ENCODE measurements at places on chromosomes 1 and 21.
A peak's percentile ranks its signal among the peaks of the same experiment; 100 is the strongest.

DNA sequence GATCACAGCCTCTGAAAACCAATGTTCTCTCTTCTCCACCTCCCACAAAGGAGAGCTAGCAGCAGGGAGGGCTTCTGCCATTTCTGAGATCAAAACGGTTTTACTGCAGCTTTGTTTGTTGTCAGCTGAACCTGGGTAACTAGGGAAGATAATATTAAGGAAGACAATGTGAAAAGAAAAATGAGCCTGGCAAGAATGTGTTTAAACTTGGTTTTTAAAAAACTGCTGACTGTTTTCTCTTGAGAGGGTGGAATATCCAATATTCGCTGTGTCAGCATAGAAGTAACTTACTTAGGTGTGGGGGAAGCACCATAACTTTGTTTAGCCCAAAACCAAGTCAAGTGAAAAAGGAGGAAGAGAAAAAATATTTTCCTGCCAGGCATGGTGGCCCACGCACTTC lies 35.8 kb upstream of the TDRD10 start:
- DNase-seq, result no peak

DNA sequence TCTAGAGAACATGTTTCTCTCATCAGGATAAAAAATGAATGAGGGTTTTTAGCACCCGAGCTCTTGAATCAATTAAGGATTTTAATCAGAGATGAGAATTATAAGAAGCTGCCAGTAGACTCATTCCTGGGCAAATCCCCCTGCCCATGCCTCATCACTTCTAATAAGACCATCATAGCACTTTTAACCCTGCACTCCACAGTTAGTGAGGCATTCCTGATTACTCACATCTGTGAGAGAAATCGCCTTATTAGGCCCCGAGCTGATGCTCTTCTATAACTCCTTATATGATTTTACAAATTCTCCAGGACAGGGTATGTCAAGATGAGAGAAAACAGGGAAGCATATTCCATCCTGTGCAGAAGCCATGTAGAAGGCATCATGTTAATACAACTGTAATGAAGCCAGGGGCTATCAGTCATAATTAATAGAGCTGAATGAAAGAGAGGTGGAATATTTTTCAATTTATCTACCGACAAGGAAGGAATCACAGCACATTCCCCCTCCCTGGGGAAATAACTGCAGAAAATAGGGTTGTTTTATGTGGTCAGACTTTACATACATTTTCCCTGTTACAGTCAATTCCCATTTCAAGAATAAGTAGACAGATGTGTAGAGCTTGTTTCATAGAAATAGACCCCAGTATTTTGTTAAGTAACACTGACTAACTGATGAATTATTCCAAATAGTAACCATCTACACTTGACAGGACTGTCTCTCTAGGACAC lies 272.7 kb downstream of the HHIPL2 start:
- DNase-seq, result no peak

GRCh38 chr1:180839547-180839946 lies 73.2 kb upstream of the KIAA1614 start:
- no peak for DNase-seq

- no peak for DNase-seq
Measured at GRCh38 chr1:115129071-115129640, 39.9 kb upstream of the TSPAN2 start.

DNA sequence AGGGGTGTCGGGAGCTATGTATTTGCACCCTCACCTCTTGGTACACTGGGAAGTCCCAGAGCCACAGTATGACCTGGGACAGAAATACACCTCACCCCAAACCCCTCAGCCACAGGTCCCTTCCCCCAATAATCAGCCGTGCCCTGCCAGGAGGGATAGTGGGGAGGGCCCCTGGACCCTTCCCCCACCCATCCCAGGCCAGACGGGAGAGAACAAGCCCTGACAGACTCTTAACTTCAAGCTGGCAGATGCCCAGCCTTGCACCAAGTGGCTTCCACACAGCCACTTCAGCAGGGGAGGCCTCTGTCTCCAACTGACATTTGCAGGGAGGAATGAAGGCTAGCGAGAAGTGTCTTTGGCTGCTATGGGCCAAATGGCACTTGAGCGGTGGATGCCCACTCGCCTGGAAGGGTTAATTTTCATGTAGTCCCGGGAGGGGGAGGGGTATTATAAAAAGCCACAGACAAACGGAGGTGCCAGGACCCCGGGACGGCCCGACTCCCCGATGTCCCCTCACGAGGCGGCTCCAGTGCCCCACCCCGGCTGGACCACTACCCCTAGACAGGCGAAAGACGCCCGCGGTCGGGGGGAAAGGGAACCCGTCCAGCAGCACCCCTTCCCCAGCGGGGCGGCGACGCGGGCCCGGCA lies 495 bp downstream of the SYNC start:
- no peak for DNase-seq

DNA sequence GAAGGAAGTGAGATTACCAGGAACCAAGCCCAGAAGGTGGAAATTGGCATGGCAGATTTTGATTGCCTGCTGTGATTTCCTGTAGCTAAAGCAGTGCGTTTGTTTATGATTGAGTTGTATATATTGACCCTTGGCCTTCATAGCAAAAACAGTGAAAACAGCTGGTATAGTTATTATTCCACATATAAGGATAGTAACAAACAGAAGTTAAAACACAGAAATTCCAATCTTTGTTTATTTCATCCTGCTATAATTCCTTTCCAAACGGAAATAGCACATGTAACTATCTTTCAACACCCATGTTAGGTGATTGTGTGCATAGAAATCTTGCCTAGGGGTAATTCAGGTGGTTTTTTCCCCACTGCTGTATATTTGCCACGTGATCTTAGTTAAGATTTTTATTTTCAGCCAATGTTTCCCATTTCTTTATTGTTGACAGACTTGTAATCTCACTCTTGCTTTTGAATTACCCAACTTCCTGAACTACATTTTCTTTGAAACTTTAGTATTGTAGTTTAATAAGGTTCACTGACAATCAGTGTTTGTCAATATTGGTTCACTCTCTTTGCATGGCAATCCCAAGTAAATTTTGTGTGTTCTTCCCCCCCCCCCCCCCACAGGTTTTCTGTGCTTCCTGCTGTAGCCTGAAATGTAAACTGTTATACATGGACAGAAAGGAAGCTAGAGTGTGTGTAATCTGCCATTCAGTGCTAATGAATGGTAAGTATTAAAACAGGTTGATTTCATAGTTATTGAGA lies 102.7 kb downstream of the CC2D1B start:
- no peak for DNase-seq

DNA sequence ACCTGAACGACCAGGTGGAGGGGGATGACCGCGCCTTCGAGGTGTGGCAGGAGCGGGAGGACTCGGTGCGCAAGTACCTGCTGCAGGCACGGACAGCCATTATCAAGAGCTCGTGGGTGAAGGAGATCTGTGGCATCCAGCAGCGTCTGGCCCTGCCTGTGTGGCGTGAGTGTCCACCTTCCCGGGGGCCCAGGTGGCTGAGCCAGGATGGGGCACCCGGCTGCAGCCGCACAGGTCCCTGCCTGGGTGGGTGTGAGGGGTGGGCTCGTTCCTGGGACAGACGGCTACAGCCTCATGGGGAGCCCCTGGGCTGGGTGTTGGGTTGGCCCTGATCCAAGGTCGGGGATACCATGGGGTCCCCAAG lies 65.2 kb downstream of the TRIM11 start:
- no peak for DNase-seq

DNA sequence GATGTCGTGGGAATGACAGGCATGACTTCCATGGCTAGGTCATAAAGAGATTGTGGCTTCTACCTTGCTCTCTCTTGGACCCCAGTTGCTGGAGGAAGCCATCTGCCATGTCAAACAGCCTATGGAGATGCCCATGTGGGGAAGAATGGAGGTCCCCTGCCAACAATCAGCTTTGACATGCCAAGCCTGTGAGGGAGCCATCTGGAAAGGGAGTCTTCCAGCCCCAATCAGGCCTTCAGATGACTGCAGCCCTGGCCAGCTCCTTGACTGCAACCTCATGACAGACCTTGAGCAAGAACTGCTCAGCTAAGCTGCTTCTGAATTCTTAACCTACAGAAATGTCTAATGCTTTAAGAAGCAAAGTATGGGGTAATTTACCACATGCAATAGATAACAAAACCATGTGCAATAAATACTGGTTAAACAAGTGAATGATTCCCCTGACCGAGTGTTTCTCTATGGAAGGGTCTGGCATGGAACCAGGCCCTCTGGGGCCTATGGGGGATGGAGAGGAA lies 187.1 kb downstream of the HIVEP3 start:
- DNase-seq, result no peak

GRCh38 chr21:34675871-34676270 lies 7.1 kb downstream of the CLIC6 start:
- DNase-seq, result no peak

GRCh38 chr1:18179009-18179408 lies 71.4 kb downstream of the IGSF21 start:
- no peak for DNase-seq

GRCh38 chr1:52629325-52629643 lies 3.7 kb upstream of the SHISAL2A start:
- no peak for DNase-seq

DNA sequence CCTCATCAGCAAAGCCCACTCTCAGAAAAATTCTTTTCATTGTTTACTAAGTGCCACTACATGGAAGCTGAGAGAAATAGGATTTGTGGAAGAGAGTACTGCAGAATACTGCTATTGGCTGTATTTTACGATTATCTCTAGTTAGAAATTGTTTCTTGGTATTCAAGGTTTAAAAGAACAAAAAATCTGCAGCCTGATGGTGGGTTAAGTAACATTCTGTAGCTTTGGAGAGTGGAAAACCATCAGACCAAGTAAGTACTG lies 27.3 kb downstream of the PTTG1IP start:
- DNase-seq, result no peak

GRCh38 chr1:240338837-240339236 lies 247.2 kb downstream of the FMN2 start:
- DNase-seq, result no peak

DNA sequence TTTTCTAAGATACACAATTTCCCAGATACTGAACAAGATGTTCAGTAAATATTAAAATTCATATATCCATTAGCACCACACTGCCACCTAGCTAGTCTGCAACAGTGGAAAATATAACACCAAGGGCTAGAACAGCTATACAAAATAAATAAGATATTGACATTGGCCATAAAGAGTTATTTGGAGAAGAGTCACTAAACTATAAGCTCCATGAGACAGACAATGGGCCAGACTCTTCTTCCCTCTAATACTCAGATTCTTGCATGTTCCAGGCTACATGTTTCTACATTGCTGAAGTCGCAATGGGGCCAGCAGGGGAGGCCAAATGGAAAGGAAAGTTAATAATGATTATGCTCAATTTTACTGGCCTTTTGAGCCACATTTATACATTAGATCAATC lies 21.5 kb downstream of the SPATA6 start:
- DNase-seq, result no peak

- DNase-seq, result no peak
Measured at GRCh38 chr1:207280706-207281105, 40.8 kb upstream of the CD55 start.

DNA sequence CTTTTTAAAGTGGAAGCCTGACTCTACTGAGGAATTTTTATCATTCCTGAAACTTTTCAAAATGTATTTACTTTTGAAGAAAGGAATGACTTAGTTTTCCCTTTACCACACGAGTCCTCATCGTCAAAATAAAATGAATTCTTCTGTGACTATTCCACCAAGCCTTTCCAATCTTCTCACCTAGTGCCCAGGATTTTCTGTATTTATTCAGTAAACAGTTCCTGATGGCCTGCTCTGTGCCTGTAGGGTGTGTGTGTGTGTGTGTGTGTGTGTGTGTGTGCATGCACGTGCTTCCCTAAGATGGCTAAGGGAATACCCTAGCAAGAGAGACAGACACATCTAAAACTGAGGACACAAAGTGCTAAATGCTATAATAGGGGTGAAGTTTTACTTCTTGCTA lies 395.0 kb upstream of the USP24 start:
- no peak for DNase-seq

DNA sequence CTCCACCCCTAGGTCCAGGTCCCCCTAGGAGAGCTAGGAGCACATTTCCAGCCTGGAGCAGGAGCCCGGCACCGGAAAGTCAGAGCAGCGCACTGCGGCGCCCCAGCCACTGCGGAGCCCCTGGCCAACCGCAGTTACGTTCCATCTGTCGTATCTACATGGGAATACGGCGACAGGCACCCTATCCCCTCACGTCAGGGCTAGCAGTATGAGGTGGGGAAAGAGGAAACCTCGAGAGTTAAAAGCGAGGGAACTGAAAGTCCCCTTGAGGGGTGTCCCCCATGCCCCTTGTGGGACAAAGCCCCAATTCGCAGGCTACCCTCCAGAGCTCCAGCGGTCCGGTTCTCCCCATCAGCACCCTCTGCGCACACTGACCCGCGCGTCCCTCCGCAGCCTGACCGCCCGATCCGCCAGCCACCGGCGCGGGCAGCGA lies 995 bp downstream of the COLGALT2 start:
- DNase-seq, result peak; percentile 12

GRCh38 chr21:46322351-46323226 lies 1.1 kb downstream of the C21orf58 start:
- no peak for DNase-seq

- DNase-seq, result no peak
Measured at GRCh38 chr1:79875187-79875586, 868.7 kb upstream of the ADGRL4 start.

DNA sequence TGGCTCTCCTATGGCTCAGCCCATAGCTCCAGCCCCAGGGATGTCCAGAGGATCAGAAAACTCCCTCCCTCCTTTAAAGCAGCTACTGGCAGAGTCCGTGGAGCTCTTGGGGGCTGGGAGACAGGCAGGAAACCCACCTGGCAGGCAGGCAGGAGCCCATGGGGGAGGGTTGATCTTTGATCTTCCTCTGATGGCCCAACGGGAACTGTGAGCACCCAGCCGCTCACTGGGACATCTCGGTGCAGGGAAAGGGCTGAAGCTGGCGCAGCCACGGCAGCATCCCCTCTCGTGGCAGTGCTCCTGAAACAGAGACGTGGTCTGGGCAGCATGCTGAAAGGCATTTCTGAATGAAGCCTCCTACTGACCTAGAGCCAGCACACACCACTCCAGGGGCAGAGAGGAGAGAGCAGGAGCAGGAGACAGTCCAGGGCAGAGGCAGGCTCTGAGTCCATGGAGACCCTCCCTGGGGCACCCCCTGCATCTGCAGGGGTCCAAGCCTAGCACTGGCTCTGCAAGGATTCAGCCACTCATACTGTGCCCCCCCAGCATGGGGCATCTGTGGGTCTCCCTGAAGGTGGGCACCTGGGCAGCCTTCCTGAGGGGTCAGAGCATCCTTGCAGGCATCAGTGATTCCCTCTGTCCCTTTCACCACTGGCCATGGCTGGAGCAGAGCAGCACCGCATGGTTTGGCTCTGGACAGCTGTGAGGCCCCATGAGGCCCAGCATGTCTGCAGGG lies 4.9 kb upstream of the SLX9 start:
- DNase-seq, result no peak

- DNase-seq, result no peak
Measured at GRCh38 chr1:180652792-180653191, 21.0 kb downstream of the XPR1 start.

- no peak for DNase-seq
Measured at GRCh38 chr1:56533621-56534020, 45.7 kb downstream of the PLPP3 start.

- no peak for DNase-seq
Measured at GRCh38 chr1:210620867-210621488, 292.3 kb downstream of the HHAT start.

- DNase-seq, result no peak
Measured at GRCh38 chr1:246794828-246795671, 70.8 kb downstream of the SCCPDH start.

Data from stimulated activated effector memory CD8-positive, alpha-beta T cell treated with anti-CD3 and anti-CD28 coated beads, Interleukin-12 subunit alpha, Interleukin-12 subunit beta, amount 100 ng/mL, for 72 hours (primary cell).